ENCODE measurements at places on chromosomes 2 and 18.

- DNase-seq = no peak
Measured at GRCh38 chr2:34670482-34670881, 1071.4 kb upstream of the FAM98A start.

GRCh38 chr2:26479131-26479788, 1.3 kb upstream of the OTOF start:
- DNase-seq = no peak

- peak; percentile 53 for DNase-seq
Measured at GRCh38 chr18:11512096-11513025, 97.0 kb upstream of the SLC35G4 start.

GRCh38 chr2:224781400-224781799, 65.2 kb upstream of the CCDC195 start:
- no peak for DNase-seq

DNA sequence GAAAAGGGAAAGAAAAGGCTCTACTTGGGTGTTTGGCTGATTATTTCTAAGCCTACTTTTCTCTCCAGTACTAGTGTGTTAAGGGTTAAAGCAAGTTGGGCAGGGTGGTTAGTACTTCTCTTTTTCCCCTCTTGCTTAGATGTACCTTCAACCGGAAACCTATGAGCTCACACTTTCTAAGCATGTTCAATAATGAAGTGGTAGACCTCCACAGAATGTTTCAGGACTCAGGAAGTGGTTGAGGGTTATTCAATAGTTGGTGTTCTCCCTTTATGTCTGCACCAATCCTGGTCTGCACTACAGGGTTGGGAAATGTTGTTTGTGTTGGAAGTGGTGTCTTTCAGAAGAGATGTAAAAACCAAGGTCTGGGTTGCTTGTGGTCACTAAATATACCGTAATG, 137.1 kb downstream of the ZEB2 start:
- DNase-seq = peak; percentile 27

- DNase-seq = peak; percentile 89
Measured at GRCh38 chr2:17540093-17540812, at the start of gene VSNL1. TSS of gene VSNL1 (plus strand) at chr2:17540696. CDS start at chr2:17592075, 51,379 bp downstream.

GRCh38 chr2:138787053-138787666, 7.0 kb upstream of the NXPH2 start:
- DNase-seq = peak; percentile 37

GRCh38 chr18:70709144-70709543, 420.3 kb downstream of the SOCS6 start:
- no peak for DNase-seq

- DNase-seq = no peak
Measured at GRCh38 chr2:19156646-19157045, 201.8 kb downstream of the OSR1 start.

DNA sequence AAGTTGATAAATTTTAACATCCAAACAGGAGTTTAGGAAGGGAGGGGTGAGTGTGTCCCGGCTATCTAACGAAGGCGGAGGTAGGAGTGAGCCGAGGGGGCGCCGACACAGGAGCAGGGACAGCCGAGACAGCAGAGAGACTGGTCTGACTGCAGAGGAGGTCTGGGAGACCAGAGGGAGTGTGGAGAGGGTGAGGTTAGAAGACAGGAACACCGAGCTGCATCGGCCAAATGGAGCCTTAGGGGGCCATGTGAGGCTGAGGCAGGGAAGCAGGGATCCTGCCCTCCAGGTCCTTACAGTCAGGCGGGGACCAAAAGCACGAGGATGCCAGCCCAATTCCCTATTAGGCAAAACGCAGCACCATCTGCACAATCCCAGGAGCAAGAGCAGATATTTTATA, 67.0 kb downstream of the SFXN5 start:
- no peak for DNase-seq

DNA sequence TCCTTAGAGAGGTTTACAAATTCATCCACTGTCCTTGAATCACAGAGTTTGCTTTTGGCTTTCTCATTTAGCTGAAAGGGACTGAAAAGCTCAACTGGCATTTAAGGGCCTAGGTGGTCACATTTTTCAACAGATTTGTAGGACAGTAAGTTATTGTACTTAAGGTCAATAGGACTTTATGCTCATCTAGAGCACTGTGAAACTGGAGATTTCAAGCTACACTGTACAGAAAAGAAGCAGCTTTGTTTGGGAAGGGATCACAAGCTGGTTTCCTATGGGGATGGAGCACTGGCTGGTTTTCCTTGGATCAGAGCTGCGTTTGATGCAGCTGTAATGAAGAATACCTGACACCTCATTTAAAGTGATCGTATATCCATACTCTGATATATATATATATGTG, 482.7 kb downstream of the FBXO15 start:
- no peak for DNase-seq

DNA sequence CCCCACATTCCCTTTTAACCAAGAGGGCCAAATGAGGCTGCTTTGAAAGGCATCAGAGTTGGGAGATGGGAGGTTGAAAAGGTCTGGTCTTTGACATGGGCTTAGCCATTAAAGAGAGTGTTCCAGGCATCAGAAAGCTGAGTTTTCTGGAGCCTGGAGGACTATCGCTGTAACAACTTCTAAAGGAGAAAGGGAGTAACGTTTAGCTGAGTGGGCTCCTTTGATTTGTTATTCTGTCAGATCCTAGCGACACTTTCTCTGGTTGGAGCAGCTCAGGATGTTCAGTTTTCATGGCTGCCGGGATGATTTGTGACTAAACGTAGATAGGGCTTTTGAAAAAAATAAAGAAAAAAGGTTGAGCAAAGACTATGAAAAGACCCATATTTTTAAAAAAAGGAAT, 346.6 kb downstream of the THSD7B start:
- no peak for DNase-seq

DNA sequence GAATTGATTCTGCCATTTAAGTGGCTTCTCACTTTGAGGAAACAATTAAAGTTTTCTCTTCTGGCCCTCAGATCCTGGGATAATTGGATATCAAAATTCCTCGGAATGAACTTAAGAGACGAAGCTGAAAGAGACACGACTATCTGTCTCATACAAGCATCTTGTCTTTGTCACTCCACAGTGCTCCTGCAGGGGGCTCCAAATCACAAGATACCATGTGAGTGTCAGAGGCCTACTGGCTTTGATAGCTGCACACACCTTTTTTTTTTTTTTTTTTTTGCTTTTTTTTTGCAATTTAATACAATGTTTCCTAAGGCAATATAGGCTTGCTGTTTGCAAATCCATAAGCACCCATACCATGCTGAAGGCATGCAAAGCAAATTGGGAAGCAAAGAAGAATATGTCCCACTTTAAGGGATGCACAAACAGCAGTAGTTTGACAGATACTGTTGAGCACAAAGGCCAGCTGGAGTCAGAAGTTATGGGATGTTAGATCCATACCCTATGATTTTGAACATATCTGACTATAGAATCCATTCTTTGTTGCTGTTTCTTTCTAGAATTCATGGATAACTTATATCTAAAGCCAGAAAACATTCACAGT, 109.0 kb upstream of the CBLN2 start:
- DNase-seq = peak; percentile 2

GRCh38 chr2:85811180-85812093, 57.6 kb downstream of the ATOH8 start:
- DNase-seq = peak; percentile 86

DNA sequence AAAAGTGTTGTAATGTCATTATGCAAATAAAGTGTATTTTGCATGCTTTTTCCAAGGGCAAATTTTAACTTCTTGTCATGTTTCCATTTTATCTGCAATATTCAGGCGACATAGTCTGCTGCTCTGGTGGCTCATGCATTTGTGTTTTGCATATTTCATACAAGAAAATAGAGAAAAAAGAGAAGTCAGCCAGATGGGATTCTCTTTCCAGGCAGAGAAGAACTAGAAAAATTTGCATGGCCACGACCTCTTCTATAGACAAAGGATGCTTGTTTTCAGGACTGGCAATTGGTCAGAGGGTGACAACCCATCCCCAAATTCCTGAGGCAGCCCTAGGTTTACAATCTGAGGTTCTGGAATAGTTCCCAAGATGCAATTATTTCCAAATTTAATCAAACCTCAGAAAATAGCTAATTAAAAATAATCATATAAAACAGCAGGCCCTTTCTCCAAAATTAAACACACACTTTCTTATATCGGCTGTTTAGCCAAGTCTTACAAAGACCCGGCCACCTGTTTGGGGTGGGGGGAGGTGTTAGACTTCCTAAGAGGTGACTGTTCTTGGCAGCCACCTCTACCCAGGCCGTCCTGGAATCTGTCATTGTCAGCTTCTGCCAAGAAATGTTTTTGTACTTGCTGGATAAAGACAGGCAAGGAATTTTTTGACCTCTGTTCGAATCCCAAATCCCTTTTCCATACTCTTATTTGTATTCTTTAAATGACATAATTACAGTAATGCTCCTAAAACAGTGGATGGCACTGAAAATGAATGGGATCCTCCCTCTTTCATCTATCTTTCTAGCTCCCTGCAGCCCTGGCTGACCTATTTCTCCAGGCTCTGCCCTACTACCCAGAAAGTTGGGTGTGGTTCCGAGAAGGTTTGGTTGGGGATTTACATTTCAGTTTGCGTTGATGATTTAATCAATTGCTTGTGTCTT, 20.8 kb upstream of the SOS1 start:
- DNase-seq = no peak

DNA sequence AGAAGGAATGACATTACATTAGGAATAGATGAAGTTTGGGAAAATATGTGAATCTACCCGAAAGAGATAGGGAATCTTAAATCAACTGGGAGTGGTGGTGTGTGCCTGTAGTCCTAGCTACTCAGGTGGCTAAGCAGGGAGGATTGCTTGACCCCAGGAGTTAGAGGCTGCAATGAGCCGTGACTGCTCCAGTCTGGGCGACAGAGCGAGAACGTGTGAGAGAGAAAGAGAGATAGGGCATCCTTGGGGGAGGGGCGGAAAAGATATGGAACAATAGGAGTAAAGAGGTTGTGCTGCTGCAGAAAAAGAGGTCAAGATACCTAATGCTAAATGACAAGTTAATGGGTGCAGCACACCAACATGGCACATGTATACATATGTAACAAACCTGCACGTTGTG, 47.1 kb upstream of the ADAM23 start:
- DNase-seq = no peak

DNA sequence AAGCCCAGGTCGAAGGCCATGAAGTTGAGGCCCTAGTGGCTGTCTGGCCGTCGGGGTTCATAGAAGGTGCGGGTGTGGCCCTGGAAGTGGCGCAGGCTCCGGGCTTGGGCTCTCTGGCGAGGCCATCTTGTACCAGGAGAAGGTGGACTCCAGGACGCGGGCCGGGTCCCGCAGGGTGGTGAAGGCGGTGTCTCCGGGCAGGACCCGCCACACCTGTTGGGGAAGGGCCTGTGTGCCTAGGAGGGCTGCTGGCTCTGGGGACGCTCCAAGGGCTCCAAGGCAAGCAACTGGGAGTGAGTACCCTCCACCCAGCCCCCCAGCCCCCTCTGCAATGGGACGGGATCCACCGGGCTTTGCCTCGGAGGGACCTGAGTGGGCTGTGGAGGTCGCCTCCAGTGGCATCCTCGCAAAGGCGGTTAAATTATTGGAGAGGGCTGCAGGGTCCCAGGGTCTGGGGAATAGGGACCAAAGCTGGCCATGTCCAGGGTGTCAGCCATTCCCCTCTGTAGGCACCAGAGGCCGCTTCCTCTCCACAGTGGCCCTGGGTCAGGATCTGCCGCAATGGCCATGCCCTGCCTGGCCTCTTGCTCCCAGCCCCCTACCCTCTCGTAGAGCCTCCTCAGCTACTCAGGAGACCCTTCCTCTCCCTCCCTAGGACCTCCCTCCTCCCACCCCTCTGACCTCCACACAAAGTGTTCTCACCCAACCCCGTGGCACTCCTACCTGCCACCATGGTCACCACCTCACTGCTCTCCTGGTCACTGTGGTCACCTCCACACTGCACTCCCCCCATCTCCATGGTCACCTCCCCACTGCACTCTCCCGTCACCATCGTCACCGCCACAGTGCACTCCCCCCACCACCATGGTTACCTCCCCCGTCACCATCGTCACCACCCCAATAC, 10.3 kb downstream of the AQP12A start:
- DNase-seq = no peak

DNA sequence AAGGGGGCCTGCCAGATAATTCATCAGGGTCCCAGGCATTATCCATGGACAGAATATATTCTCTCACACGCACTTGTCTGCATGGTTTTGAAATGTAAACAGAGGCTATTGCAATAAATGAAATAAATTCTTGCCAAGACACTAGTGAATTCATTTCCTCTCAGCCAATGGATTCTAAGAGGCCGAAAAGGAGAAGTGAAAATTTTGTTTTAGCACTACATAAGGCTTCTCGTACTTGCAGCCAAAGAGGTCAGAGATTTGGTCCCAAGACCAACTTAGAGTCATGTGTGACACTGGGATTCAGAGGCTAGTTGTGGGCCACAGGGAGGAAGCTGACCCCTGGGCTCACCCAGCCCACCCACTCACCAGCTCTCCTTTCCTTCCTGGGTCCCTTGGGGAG, 184.1 kb upstream of the GLI2 start:
- no peak for DNase-seq

GRCh38 chr2:200172521-200172920, 134.0 kb upstream of the SPATS2L start:
- DNase-seq = peak; percentile 49

DNA sequence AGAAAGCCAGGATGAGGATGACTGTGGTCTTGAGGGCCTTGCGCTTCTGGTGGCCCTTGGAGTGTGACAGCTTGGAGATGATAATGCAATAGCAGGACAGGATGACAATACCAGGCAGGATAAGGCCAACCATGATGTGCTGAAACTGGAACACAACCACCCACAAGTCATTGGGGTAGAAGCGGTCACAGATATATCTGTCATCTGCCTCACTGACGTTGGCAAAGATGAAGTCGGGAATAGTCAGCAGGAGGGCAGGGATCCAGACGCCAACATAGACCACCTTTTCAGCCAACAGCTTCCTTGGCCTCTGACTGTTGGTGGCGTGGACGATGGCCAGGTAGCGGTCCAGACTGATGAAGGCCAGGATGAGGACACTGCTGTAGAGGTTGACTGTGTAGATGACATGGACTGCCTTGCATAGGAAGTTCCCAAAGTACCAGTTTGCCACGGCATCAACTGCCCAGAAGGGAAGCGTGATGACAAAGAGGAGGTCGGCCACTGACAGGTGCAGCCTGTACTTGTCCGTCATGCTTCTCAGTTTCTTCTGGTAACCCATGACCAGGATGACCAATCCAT, 2.7 kb downstream of the CXCR4 start:
- no peak for DNase-seq

- DNase-seq = no peak
Measured at GRCh38 chr2:144460727-144461307, 59.1 kb downstream of the ZEB2 start.

DNA sequence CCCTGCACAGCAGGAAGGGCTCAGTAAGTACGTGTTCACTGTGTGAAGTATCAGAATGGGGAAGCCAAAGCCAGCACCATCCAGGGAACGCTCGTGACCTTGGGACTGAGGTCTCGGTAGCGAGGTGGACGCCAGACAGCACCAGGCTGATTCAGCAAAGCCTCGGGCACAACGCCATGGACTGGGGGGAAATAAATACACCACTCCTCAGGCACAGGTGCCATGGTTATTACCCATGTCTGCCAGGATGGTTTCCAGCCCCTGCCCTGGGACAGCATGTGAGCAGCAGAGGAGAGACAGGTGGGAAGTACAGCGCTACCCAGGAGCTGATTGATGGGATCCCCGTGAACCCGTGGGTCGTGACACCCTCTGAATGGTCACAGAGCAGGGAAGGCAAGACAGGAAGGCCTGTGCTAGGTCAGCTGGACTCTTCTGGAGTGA, 53.0 kb downstream of the REEP1 start:
- no peak for DNase-seq
